ENCODE measurements at places on chromosomes 2 and 18.

DNA sequence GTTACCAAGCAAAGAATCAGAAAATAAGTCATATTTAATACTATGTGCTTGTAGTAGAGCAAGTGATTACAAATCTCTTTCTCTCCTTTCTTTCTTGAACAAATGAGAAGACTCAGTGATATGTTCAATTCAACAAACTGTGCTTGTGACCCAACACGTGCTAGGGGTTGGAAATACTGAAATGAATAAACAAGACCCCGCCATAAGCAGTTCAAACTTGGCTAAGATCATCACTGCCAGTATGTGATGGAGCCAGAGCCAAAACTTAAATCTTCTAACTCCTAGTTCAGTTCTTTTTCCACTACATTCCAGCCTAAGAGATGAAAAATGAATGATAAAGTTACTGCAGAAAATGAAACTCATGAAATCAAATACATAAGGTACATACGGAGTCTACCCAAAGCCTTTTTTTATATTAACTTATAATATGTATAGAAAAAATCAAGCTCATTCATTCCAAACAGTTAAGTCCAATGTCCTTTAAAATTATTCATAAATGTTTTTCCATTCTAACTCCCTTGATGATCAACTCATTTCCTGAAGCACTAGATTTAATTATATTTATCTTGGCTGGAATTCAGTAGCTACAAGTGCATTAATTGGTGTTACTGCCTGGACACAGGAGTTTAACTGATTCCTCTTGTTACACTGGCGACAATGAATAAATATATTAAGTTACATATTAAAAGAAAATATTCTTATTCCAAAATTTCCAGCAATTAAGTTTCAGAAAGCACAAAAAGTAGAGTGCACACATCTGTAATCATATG, 36.0 kb downstream of the GALNT3 start:
- no peak for DNase-seq

DNA sequence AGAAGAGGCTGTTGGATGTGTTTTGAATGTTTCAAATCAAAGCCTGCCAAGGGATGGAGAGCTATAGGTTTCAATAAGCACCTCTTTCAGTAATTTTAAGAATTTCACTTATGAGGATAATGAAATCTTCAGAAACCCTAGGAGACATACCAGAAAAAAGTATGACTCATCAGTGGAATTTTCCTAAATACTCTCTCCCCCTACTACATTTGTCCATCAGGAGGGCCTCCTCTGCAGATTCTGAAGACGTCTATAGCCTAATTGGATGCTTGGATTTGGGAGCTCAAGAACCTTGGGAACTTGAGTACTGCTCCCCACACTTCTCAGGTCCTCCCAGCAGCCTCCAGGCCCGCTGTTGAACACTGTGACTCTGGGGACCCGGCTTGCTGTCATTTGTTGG, 374.3 kb downstream of the SLC4A3 start:
- peak; percentile 52 for DNase-seq

DNA sequence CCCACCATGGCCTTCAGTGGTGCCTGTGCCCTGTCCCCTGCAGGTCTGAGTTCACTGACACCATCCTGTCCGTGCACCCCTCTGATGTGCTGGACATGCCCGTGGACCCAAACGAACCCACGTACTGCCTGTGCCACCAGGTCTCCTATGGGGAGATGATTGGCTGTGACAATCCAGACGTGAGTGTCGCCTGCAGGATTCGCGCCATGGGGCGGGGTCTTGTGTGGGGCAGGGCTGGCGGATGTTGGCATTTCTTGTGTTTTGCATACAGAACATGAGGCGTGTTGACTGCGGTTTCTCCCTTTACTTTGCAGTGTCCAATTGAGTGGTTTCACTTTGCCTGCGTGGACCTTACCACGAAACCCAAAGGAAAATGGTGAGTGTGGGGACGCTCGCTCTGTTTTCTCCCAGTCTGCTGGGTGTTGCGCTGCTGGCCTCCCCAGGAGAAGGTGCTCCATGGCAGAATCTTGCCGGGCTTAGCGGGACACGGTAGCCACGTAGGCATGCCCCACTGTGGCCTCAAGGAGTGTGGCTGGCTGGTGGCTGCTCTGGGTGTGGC, 11.5 kb upstream of the D2HGDH start:
- no peak for DNase-seq

DNA sequence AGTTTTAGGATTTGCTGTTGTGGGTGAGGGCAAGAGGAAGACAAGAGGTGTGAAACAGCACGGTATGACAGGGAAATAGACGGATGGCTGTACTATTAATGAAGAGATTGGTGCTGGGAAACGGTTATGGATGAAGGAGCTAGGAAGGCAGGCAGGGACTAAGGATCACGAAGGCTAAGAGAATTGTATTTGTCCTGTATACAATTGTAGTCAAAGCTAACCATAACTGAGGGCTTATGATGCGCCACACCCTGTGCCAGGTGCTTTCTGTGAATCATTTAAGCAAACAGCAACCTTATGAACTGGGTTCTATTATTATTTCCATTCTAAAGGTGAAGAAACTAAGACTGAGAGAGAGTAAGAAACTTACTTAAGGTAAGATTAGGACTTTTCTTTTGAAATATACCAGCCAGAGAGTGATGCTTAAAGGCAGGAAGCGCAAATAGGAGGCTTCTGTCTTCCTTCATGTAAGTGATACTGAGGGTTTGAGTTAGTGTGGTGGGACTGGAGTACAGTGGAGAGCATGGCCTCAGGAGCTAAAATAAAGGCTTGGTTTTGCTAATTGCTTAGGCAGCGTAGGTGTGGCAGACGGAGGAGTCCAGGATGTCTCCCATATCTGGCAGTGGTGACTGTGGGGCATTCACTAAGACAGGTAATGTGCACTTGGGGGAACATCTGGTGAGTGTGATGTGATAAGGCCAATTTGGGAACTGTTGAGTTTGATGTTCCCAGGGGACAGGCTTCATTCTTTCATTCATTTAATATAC, 85.8 kb downstream of the PLEKHM3 start:
- no peak for DNase-seq

- DNase-seq: no peak
Measured at GRCh38 chr2:201116959-201117734, 1.2 kb downstream of the CFLAR start.

- DNase-seq: no peak
Measured at GRCh38 chr2:239540174-239540573, 139.4 kb upstream of the HDAC4 start.

GRCh38 chr2:177553176-177553884, 160.8 kb downstream of the AGPS start:
- DNase-seq: no peak

- DNase-seq: no peak
Measured at GRCh38 chr2:127097841-127098651, 8.9 kb downstream of the BIN1 start.

- DNase-seq: no peak
Measured at GRCh38 chr2:203685081-203685621, 21.3 kb upstream of the CD28 start.

DNA sequence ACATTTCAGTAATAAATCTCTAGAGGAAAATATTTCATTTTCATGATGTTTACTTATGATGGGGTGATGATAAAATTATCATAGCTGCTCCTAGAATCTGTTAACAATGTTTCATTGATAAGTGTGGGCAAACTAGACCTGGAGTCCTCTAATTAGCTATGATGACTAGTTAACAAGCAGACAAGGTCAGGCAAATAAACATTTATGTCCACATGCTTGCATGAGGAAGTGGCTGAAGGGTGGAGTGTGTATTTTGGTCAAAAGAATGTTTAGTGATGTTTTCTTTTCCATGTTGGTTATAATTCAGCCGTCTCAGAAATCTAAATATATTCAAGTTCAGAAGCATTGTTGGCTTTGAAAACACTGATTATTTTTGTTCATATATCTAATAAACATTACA, 99.9 kb upstream of the FN1 start:
- DNase-seq: no peak

- no peak for DNase-seq
Measured at GRCh38 chr2:11220445-11220844, 65.2 kb downstream of the SLC66A3 start.

DNA sequence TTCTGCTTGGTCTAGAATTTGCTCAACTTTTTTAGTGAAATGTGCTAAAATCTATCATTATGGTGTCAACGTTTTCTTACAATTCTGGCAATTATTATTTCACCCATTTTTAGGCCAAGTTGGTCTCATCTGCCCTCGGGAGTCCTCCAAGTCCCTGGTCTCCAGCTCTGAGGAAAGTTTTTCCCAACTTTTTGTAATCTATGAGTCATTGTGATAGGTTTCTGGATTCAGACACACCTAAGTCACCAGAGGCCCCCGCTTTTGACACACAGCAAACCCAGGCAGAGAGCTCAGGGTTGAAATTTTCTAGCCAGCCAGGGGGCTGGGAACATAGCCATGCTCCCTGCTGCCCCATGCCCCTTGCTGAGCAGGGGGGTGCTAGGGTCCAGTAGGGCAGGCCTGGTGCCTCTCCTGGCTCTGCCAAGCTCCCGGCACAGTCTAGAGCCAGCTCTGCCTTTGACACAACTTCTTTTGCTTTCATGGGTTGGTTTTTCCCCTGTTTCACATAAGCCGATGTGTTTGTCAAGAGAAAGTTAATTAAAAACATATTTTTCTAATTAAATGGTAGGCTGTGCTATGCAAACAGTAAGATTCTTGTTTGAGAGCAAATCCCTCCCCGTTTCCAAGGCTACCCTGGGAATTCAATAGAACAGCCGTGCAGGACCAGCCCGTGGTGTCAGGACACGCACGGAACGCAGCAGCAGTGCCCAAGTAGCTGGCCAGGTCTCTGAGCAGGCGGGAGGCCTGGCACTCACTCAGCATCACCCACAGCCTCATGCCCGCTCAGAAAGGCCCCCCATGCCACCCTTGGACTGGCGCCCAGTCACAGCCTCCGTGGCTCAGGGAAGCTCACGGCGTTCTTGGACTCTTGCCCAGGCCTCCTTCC, 25.5 kb upstream of the SNED1 start:
- DNase-seq: no peak

DNA sequence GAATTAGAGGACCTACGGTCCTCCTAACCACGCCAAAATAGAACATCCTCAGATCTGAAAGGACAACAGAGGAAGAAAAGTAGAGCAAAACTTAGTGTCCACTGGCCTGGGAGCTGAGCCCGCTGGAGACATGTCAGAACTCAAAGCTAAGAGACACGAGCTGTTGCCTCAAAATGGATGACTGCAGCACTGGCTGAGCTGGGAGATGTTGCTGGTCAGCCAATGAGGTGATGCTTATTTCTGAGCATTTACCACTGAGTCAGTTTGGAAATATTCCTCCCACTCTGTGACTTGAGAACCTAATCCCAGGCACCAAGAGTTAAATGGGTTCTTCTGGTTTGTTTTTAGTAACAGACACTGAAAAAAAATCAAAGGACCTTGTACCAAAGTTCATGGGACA, 32.6 kb downstream of the FBXO15 start:
- DNase-seq: no peak

- DNase-seq: no peak
Measured at GRCh38 chr2:134240061-134240460, 13.8 kb upstream of the MGAT5 start.

- DNase-seq: peak; percentile 99
Measured at GRCh38 chr2:47269316-47270232, 114.5 kb upstream of the STPG4 start.

- DNase-seq: no peak
Measured at GRCh38 chr18:57051657-57052044, 95.2 kb upstream of the BOD1L2 start.

DNA sequence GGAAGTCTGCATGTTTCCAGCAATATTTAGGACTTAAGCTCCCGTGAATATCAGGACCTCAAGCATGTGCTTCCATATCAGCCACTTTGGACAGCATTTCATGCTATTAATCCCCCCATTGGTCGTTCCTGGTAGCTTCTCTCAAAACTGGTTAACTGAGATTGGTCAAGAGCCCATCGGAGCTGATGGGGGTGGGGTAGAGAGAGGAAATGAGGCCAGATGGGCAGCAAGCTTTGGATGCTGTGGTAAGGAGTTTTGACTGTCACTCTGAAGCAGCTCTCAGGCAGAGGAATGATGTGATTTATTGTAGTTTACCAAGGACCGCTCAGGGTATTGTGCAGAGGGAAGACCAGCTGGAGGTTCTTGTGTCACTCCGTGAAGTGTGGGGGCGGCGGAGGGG, 81.8 kb downstream of the FAM168B start:
- no peak for DNase-seq
